NCI-H748 treated with DMSO at 0.1 percent for 48 hours (cell line): ENCODE measurements at places on chromosomes 7 and 10.

- no peak for DNase-seq
These were observed 33.3 kb downstream of the PKD1L1 start for GRCh38 chr7:47914717-47915615.

DNA sequence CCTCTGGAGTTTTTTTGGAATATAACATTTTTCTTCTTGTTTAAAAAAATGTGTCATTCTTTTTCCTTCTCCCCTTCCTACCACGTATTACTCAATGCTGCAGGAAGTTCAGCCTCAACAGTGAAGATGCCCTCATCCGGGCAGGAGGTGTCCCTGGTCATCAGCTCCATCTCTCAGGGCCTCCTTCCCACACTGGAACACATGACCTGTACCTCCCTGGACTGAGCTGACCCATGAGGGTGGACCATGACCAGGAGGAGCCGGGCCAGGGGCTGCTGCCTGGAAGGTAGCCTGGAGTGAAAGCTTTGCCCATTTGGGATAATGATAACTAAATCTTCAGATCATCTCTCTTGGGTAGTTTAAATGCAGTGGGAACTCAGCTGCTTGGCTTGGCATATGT is 316.5 kb upstream of the ZMIZ1 start:
- DNase-seq = no peak

- no peak for DNase-seq
These were observed 28.0 kb downstream of the ABLIM1 start for GRCh38 chr10:114629824-114630730.

GRCh38 chr10:127836176-127836575 is 56.6 kb downstream of the CLRN3 start:
- no peak for DNase-seq

GRCh38 chr10:33579996-33580395 is 245.5 kb upstream of the NRP1 start:
- no peak for DNase-seq

GRCh38 chr10:100987685-100988049 is 324 bp downstream of the TWNK start:
- no peak for DNase-seq

DNA sequence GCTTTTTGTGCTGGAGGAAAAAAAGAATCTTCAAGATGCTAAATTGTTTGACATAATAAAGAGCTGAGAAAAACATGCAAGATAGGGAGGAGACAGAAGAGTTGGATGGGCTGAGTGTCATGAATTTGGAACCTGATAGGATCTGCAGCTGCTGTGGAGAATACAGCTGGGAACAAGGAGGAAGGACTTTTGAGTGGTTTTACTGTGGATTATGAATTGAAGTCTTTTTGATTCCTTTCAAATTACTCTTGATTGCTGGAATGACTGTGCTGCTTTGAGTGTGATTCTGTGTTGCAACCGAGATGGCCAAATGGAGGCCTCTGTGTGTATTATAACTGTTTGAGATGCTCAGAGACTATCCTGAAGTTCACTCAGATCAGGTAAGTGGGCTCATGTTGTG is 4.0 kb downstream of the EFCAB10 start:
- no peak for DNase-seq

DNA sequence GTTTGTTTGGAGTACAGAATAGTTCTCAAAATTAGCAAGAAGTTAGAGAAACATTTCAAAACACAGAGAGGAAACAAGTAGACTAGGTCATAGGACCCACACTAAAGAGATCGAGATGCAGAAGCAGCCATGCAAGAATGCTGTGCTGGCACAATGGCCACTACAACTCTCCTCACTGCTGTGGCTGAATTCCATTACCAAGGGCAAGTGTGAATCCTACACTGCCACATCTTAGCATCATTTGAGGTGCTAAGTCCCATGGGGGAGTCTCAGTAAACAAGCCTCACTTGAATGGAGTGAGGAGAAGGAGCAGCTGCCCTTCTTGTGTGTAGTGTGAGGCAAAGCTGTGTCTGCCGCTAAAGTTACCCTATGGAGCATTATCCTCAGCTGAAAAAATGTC is 56.7 kb downstream of the PCLO start:
- DNase-seq = no peak

DNA sequence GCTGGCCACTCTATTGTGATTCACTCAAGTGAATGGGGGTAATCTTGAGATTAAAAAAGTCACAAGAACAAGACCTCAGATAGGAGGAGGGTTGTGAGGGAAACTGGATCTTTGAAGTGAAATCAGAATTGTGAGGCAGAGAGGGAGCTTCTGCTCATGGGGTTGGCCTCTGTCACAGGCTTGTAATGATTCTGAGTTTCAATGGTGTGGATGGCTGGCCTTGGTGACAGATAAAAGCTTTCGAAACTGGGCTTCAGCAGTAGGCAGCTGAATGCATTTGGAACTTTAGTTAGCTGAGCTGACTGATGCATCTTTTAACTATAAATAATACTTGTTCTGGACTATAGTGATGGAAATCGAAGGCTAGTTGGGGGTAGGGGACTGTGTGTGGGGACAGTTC is 12.2 kb downstream of the TAS2R60 start:
- DNase-seq = no peak

GRCh38 chr10:116185199-116185867 is 87.7 kb downstream of the GFRA1 start:
- no peak for DNase-seq
